Activated T-cell treated with anti-CD3 and anti-CD28 coated beads for 48 hours (primary cell): ENCODE measurements at places on chromosomes 3 and 15.

DNA sequence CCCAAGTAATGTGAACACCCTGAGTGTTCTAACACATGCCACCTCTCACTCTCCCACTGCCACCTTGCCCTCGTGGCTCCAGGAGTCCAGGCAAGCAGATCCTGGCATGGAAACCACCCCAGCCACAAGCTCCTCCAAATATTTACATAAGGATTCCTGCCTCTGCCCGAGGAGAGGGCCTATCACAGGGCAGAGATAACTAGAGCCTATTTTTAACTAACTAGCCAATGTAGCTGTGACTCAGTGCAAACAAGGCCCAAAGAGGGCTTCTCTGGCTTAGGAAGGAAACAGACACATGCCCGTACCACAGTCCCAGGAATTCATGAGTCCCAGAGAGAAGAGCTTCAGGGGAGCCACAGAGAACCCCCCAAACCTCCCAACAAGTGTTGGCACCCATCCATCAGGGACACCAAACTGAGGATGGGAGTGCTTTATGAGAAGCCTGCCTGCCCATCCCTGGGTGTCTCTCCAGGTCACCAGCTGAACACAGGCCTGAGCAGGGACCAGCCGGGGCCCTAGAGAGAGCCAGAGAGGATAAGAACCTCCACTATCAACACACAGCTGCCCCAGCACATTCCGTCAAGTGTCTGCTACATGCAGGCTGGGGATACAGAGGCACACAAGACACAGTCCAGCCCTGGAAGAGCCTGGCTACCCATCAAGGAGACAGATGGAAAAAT lies 9.2 kb downstream of the FYCO1 start:
- DNase-seq: no peak

DNA sequence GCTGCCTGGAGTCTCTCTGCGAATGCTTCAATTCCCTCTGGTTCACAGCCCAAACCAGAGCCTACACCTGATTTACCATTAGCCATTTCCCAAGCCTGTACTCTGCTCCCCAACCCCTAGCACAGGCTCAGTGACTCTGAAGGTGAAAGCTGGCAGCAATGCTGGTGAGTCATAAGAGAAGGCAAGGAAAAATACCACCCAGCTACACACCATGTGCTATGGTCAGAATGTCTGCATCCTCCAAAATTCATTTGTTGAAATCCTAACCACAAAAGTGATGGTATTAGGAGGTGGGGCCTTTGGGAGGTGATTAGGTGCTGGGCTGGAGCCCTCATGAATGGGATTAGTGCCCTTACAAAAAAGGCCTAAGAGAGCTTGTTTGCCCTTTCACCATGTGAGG lies 117.1 kb upstream of the TJP1 start:
- no peak for DNase-seq

DNA sequence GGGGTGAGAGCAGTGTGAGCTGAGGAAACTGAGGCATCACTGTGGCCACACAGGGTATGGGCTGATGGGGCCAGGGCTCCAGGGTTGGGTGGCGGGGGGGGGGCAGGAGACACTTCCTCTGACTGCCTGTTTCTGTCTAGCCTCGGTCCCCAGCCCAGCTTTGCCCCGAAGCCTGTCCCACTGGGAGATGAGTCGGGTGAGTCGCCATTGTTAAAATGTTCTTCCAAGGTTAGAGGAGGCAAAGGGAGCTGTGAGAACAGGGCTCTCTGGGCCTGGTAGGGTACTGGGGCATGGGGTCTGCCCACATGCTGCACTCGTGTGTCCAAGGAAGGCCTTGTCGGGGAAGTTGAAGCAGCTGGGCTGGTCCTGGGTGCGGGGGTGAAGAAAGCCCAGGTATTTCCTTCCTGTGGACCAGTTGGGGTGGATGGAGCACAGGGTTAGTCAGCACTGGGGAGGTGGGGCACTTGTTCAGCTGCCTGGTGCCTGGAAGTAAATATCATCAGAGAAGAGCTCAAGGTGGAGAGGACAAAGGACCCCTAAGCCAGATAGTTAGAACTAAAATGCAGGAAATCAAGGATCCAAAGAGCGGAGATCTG lies 8.3 kb upstream of the JMJD7 start:
- no peak for DNase-seq

- no peak for DNase-seq
Measured at GRCh38 chr3:187112934-187113793, 26.1 kb downstream of the RPL39L start.

DNA sequence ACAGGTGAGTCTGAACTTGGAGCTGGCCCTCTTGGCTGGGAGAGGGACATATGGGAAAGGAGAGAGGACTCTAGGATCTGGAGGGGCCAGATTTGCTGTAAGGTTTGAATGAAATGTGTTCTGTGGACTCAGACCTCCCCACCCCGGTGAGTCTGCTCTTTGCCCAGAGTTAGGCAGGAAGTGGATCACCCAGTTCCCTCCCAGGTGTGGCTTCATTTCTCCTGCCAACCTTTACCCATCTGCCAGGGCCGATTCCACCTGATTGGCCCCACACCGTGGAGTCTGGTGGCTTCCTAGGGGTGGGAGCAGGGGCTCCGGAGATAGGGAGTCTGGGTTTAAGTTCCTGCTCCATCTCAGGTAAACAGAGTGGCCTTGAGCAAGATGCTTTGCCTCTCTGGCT lies 25.5 kb downstream of the CD276 start:
- DNase-seq: no peak

- no peak for DNase-seq
Measured at GRCh38 chr3:139534455-139534812, 5.1 kb downstream of the RBP1 start.

- no peak for DNase-seq
Measured at GRCh38 chr3:41265011-41265545, 65.8 kb downstream of the CTNNB1 start.

GRCh38 chr3:147380387-147380951 lies 25.9 kb downstream of the ZIC4 start:
- DNase-seq: no peak

DNA sequence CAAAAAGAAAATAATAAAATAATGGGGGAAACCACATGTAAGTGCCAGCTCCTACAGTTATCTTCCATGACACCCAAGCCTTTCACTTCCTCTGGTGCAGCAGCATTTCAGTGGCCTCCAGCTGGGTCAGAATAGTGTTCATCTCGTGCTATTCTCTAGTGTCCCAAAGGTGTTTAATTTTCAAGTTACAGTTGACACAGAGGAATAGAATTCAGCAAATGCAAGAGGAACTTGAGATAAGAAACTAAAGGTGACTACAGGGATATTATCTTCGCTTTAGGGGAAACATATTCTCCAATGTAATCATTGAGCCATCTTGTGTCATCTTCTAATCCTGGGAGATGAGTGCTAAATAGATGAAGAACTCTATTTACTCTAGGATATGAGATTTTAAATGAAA lies 212.8 kb downstream of the EPHA3 start:
- no peak for DNase-seq

DNA sequence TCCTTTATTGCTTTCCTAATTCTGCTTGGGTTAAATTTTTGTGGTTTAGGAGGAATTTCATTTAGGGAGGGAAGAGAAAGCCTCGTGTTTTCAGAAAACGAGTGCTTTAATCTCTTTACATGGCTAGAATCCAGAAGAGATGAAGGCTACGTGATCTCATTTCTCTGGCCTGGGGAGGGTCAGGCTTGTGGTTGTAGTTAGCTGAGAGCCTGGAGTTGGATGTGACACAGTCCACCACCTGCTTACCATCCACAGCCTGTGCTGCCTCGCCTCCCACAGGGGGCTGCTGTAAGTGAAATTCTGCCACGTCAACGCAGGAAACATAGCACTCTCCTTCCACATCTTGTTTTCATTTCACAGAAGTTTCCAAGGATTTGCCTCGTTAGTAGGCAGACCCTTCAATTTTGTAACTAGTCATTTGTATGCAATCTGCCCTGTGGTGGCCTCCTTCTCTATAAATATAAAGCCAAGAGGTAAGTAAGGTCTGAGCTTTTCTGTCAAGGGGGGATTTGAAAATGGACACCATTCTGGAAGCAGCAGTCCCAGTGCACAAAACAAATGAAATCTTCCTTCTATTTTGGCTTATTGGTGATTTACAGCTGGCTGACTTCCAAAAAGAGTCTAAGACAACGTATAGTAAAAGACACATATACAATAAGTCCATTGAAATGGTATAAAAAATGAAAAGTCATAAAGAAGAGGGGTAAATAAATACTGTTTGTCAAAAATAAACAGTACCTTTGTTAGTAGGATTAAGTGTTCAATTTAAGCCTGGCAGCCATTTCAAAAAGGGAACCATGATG lies 3.4 kb downstream of the GXYLT2 start:
- DNase-seq: no peak

DNA sequence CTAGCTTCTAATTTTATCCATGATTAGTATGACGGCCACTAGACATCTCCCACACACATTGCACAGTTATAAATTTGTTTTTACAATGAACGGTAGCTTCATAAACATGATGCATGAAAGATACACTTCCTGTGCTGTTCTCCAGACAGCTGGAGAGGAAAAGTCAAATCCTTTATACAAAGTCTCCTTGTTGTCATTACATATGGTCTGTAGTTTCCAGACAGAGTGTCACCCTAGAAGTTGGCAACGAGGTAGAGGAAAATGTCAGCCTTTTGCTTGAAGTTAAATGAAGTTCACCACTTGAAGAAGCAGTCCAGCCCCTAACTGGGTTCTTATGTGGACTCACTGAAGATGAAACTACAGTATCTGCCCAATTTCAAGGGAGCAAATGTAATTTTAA lies 253.0 kb upstream of the P2RY1 start:
- no peak for DNase-seq

GRCh38 chr15:36671017-36671416 lies 91.6 kb downstream of the CDIN1 start:
- DNase-seq: no peak

- DNase-seq: no peak
Measured at GRCh38 chr3:112767177-112767576, 79.5 kb downstream of the CD200R1L start.

DNA sequence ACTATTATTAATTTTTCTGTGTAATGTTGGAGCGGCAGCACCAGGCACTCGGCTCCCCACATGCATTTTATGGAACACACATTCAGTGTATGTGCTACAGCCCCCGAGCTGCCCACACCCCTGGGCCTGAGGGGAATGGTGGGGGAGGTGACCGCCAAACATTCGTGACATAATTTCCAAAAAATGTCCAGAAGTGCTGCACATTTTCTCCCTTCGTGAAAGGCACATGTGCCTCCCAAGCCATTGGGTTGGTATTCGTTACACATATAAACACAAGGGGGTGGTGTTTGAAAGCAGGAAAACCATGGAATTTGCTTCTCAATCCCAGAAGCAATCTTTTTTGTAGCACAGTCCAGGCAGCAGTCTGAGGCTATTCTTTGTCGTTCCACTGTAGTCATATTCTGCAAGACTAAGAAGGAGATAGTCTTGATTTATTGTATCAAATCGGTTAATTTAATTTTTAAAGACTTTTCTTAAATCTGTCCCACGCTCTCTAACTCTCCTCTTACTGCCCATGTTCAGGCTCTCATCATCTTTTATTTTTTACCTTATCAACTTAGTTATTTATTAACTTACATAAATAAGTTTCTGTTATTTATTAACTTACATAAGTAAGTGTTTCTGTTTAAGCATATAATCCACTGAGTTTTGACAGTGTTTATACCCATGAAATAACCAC lies 39.2 kb upstream of the POLR2M start:
- DNase-seq: no peak

DNA sequence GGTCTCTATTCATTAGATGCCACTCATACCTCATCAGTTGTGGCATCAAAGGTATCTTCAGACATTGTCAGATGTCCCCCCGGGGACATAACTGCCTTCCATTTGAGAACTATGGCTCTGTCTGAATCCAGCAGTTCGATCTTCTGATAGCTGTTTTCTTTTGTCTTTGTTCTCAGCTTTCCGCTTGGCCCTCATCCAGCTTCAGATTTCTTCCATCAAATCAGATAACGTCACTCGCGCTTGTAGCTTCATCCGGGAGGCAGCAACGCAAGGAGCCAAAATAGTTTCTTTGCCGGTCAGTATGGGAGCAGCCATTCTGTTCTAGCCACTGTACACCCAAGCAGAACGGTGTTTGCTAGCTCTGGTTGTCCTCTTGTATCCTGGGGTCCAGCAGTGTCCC lies 4.4 kb downstream of the NIT2 start:
- DNase-seq: no peak

GRCh38 chr3:143152043-143152442 lies 32.5 kb downstream of the CHST2 start:
- DNase-seq: no peak
